SW 1271 (cell line): ENCODE measurements at places on chromosomes 7 and 10.

GRCh38 chr7:127791446-127792189 is 139.6 kb downstream of the SND1 start:
- DNase-seq = no peak

- DNase-seq = no peak
Measured at GRCh38 chr10:49200854-49201253, 12.7 kb upstream of the TMEM273 start.

GRCh38 chr10:97454330-97455036 is 8.5 kb downstream of the ZDHHC16 start:
- DNase-seq = no peak

DNA sequence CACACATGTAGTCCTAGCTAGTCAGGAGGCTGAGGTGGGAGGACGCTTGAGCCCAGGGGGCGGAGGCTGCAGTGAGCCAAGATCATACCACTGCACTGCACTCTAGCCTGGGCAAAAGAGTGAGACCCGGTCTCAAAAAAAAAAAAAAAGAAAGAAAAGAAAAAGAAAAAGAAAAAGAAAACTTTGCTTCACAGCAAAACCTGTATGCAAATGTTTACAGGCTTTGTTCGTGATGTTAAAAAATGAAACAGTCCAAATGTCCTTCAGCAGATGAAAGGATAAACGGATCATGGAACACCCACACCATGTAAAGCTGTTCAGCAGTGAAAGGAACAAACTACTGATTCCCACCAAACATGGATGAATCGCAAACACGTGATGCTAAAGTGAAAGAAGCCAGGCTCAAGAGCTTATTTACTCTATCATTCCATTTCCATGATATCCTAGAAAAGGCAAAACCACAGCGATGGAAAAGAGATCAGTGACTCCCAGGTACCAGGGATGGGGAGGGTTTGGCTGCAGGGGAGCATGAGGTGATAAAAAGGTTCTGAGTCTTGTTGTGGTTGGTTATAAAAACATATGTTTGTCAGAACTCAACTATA is 15.1 kb downstream of the LRRC20 start:
- DNase-seq = no peak

- no peak for DNase-seq
Measured at GRCh38 chr10:109880886-109881768, 42.2 kb downstream of the XPNPEP1 start.

DNA sequence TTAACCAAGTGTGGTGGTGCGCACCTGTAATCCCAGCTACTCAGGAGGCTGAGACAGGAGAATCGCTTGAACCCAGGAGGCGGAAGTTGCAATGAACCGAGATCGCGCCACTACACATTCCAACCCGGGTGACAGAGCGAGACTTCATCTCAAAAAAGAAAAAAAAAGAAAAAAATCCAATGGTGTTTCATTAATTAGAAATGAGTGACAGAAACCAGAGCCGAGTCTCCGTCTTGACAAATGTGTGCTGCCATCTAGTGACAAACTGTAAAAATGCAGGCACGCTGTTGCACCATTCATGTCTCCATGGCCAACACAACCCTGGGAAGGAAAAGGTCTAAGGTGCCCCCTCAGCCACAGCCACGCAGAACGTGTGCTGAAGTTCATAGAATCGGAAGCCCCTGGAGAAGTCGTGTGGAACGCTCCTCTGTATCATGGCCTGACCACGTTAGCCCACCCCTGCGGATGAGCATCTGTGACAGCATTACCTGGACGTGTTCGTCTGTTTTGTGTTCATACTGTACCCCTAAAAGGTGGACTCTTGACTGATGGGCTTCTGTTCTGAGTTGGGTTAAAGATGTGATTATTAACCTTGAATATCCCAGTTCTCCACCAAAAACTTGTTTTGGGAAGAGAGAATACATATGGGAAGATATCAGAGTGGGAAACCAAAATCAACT is 94.9 kb downstream of the LYZL2 start:
- DNase-seq = peak; percentile 47

DNA sequence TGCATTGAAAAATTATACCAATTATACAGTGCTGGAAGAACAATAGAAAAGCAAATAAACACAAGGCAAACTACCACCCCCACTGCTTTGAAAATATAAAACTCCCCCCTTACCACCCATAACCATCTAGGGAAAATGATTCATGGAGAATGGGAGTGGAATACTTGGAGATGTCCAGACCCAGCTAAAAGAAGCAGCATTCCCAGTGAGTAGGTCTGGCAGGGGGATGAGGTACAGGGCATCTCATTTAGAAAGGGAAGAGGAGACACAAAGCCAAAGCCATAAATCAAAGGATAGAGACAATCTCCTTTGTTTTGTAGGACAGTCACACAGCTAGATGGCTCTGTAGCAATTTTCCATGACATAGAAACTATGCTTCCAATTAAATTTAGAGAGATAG is 36.0 kb upstream of the DGKI start:
- DNase-seq = no peak

DNA sequence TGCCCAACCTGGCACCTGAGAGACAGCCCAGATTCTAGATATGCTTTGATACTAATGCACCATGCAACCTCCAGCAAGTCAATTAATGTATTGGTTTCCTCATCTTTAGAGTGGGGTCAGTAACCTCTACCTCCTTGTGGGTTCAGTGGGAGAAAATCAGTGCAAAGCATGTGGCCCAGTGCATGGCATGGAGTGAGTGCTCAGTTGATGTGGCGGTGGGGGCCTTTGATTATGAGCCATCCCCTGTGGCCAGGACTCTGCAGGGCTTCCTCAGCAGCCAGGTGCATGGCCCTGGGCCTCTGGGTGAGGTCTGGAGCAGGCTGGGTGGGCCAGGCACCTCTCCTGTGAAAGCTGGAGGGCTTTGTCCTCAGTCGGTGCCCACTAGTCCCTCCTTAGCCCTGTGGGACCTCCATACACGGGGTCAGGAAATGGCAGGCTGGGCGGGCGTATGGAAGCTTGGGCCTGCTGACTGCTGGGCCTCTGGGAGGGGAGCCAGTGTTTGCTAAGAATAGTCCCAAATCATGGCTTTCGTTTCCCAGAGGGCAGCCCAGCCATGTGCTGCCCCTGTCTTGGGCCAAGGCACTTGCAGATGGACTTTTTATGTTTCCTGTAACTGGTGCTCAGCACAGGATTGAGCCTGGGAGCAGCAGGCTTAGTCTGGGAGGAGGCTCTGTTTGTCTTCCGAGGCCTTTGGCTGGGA is 3.4 kb downstream of the PALD1 start:
- DNase-seq = no peak

GRCh38 chr7:106598663-106599342 is 62.2 kb downstream of the CCDC71L start:
- DNase-seq = no peak

GRCh38 chr7:24821045-24821753 is 63.9 kb upstream of the GSDME start:
- DNase-seq = peak; percentile 88

GRCh38 chr7:101108330-101108857 is 18.5 kb upstream of the SERPINE1 start:
- no peak for DNase-seq

GRCh38 chr7:75584354-75584753 is 92.2 kb downstream of the SPDYE5 start:
- no peak for DNase-seq

DNA sequence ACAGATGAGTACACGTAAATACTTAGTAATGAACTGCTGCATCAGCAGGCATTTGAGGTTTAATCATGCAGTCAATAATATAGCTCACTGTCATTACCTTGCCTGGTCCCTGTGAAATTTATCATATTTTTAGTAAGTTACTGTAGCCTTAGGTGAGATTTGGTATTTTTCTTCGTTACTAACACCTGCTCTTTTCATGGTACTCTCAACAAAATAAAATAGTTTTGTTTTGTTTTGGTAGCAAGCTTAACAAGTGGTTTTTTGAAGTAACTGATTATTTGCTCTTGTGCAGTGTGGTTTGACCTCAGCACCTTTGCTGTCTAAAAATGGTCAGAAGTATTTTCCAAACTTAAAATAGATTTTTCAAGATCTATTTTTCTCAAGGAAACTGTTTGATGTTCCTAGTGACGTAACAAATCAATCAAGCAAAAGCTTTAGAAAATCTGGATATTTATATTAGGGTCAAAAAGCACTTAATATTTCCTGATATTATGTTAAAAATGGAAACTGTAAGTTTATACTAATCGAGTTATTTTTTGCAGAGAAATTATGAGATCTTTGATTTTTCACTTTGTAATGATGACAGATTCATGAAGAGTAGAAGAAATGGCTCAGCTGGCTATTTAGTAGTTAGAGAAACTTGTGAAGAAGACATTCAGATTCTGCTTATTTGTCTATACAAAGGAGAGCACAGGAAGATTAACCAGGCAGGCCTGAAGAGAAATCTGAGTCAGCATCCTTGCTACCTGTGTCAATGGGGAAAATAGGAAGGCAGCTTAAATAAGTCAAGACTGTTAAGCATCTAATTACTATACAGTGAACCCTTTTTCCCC is 21.0 kb upstream of the RPA3 start:
- DNase-seq = no peak

- no peak for DNase-seq
Measured at GRCh38 chr7:95933618-95934017, 161.3 kb downstream of the DYNC1I1 start.

- no peak for DNase-seq
Measured at GRCh38 chr10:78656417-78657162, 412.2 kb upstream of the ZMIZ1 start.

DNA sequence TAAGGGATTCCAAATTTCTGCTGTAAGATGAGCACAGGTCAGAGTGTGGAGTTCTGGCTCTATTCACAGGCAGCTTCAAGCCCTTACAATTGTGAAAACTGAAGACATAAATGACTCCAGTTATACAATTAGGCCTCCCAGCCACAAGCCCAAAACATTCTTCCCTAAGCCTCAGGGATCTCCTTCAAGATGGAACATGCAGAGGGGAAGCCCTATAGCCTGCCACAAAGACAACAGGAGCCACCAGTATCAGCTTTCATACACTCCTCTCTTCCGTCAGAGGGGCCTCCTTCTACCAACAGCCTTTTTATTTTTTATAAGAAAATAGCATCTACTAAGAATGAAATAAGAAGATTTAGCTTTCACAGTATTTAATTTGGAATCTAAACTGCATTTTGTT is 46.5 kb downstream of the DLD start:
- DNase-seq = no peak

GRCh38 chr7:78363866-78364265 is 565.3 kb downstream of the PHTF2 start:
- no peak for DNase-seq

- peak; percentile 60 for DNase-seq
Measured at GRCh38 chr10:59536167-59537014, 173.3 kb downstream of the SLC16A9 start.

GRCh38 chr7:43593010-43593409 is 10.1 kb downstream of the STK17A start:
- DNase-seq = no peak
